ENCODE measurements at places on chromosomes 7 and 10.

DNA sequence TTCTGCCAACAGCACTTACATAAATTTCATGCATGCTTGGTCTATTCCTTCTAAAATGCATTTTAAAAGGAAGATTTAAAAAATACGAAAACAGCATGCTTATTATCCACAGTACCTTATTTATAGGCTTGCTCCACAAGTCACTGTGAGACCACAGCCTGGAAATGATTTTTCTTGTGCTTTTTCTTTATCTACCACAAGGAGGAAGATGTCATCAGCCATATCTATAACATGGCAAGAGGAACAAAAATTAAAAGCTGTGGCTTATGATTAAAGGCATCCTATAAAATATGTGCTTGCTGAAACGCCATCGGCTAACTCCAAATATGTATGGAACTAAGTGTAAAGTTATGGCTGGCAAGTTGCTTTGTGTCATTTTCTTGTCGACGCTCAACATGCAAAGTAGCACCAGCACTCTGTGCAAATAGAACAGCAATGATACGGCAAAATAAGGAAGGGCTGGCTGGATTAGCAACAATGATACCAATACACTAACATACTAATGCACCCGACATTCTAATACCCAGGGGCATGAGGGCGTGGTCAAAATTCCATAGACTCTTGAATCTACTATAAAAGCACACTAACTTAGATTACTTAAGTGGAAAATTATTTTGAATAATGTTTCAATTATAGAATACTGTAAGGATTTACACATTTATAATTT lies 41.2 kb upstream of the AKR1E2 start:
- DNase-seq: no peak

DNA sequence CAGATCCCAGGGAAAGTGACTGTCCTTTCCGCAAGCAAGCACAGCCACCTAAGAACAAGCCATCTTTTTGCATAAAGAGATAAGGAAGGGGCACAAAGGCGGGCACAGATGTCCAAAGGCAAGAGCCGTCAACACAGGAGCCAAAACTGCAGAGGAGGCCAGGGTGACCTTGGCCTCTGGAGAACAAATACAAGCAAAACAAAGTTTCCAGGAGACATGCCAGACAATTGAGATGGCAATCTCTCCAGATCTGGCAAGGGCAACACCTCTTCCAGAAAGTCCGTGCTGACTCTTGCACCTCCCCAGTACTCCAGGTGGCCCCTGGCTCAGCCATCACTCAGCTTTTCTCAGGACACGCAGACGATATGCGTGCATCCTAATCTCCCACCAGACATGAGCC lies 58.2 kb downstream of the TEX36 start:
- no peak for DNase-seq

DNA sequence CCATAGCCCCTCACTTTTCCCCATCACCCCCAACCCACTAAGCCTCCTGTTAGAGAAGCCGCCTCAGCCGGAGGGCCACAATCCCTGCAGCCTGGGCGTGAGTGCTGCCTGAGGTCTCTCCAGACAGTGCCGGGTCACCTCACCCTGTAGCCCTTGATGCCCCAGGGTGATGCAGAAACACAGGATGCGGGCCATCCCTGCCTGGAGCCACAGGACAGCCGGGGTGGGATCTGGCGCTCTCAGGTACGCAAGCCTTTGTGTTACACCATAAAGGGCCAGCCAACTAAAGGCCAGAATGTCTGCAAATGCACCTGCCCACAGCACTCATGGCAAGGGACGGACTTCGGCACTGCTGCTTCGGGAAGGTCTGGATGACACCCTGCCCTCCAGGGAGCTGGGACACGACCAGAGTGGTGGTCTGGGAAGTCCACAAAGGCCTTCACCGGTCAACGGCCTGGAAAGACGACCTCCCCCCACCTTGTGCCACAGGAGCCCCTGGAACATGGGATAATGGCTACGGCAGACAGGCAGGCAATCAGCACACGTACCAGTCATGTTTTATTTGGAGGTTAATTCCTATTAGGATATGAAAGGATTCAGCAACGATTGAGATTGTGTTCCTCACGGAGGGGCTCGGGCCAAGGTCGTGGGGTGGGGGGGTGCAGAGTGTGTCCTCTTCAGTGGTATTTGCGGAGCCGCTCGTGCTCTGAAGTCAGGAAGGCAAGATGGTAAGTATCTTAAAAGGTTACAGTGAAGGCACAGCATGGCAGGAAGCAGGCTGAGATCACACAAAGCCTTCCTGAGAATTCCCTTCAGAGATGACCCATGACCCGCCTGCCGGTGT lies 8.1 kb downstream of the ATP5MF start:
- DNase-seq: no peak

DNA sequence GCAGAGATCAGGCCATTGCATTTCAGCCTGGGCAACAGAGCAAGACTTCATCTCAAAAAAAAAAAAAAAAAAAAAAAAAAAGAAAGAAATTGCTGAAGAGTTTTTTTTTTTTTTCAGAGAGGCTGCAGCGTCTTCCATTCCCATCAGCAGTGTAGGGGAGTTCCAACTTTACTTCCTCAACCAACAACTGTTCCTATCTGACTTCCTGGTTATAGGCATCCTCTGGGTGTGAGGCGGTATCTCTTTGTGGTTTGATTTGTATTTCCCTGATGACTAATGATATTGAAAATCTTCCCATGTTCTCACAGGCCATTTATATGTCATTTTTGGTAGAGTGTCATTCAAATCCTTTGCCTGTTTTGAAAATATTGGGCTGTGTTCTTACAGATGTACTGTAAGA lies 40.2 kb downstream of the PRTFDC1 start:
- DNase-seq: no peak

GRCh38 chr7:12423997-12424745 lies 20.5 kb upstream of the VWDE start:
- no peak for DNase-seq

GRCh38 chr10:100089241-100089640 lies 7.6 kb upstream of the CPN1 start:
- no peak for DNase-seq

Measured in activated CD4-positive, alpha-beta T cell treated with anti-CD3 and anti-CD28 coated beads for 24 hours (primary cell).